ENCODE measurements at places on chromosomes 2 and 18.

DNA sequence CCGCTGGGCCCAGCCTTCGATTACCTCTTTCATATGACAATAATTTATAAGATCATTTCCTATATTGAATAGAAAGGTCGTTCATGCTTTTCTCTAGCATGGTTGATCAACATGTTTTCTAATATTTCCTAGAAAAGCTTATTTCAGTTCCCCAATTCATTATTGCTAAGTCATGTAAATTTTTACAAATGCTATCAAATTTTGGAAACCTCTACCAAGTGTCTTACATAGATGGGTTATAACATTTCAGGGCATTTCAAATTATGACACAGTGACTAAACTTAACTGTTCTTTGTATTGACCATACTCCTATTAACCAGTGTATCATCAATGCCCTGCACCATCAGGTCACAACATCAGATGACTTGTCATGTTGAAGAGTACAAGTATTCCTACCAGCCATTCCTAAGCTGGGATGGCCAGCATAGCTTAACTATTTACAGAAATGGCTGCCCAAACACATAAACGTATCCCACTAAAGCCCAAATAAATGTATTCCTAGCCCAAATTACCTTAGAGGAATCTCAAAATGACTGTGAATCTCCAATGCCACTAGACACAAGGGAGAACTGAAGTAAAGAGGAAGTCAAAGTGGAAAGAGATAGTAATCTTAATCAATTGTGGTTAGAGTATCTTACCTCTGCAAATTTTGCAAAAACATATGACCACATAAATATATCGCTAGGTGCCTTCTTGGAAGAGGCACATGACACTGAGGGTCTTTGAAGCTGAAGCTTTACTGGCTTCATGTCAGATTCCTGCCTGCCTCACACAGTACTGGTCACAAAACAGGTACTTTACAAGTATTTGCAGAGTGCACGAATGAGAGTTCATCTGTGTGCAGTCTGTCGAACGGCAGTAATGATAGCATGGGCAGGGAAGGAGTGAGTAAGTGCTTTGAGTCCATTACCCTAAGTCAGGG lies 87.3 kb upstream of the TLK1 start:
- no peak for DNase-seq

GRCh38 chr2:26162963-26163362 lies 9.9 kb upstream of the GAREM2 start:
- no peak for DNase-seq

DNA sequence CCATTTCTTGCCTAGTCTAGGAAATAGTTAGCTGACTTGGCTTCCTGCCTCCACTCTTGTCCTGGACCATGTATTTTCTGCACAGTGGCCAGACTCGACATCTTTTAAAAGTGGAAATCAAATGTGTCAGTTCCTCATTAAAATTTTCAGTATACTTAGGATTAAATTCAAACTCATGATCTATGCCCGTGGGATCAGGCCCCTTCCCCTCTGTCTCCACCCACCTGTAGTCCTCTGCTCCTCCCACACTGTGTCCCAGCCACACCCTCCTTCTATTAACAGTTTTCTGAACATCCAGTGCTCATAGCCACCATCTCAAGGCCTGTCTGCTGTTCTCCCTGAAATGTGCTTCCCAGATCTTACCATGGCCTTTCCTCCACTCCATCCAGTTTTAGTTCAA lies 13.3 kb downstream of the ARHGAP25 start:
- no peak for DNase-seq

- DNase-seq = no peak
Measured at GRCh38 chr2:176260689-176261088, 8.6 kb upstream of the MTX2 start.

DNA sequence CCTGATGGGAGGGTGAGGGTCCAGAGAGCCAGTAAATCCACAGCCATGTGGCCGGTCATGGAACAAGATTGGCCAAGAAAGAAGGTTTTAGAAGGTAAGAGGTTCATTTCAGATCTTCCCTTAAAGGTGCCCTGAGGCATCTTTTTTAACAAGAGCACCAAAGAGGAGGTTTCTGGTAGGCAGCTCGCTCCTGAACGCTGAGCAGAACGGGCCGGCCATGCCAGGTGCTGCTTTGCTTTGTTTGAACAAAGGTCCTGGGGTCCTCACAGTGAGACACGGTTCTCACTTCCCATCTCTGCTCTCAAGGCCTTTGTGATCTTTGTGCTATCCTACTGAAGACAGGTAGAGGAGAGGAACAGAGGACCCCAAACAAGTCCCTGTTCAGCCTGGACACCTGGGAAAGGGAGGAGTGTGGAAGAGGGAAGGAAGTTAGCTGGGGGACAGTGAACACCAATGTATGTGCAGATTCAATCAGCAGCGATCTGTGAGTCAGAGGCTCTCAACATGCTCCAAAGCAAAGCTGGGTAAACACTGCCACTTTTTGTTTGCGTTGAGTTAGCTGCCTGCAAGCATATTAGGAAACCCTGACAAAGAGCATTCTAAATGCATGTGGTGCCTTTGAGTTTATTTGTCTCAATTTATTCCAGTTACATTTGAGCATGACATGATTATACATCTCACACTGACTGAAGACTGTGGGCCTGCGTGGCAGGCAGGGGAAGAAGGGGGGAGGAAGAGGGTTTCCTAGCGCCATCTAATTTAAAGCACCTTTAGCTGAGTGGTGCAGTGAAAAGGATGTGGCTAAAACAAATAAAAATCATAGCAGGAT lies 102.4 kb downstream of the ASB1 start:
- no peak for DNase-seq

DNA sequence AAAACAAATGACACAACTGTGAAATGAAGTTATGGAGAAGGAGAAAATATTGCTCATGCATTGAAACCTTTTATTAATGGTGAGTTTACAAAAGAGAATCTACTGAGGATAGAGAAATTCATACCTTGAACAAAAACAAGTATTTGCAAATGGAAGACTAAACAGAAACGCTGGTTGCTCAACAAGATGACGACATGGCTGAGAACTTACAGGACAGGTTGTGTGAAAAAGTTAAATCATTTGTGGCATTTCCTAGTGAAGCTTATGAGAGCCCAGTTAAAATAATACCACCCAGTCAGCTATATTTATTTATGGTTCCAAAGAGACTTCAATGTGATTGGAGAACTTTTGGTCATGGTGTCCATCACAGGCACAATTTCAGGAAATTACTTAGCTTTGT lies 148.6 kb upstream of the PKDCC start:
- no peak for DNase-seq

GRCh38 chr2:217956586-217957457 lies 46.0 kb downstream of the TNS1 start:
- DNase-seq = peak; percentile 46

DNA sequence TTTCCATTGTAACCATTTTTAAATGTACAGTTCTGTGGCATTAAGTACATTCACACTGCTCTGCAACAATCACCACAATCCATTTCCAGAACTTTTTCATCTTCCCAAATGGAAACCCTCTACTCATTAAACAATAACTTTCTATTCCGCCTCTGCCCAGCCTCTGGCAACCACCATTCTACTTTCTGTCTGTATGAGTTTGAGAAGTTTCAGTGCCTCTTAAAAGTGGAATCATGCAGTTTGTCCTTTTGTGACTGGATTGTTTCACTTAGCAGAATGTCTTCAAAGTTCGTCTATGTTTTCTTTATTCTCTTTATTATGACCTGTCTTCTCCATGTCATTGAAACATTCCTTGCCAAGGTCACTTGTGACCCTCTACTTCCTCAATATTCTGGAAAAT lies 22.0 kb upstream of the PELI1 start:
- DNase-seq = no peak

- no peak for DNase-seq
Measured at GRCh38 chr2:124193706-124194105, 168.6 kb downstream of the CNTNAP5 start.

GRCh38 chr2:39216346-39217191 lies 27.2 kb downstream of the CDKL4 start:
- peak; percentile 45 for DNase-seq

DNA sequence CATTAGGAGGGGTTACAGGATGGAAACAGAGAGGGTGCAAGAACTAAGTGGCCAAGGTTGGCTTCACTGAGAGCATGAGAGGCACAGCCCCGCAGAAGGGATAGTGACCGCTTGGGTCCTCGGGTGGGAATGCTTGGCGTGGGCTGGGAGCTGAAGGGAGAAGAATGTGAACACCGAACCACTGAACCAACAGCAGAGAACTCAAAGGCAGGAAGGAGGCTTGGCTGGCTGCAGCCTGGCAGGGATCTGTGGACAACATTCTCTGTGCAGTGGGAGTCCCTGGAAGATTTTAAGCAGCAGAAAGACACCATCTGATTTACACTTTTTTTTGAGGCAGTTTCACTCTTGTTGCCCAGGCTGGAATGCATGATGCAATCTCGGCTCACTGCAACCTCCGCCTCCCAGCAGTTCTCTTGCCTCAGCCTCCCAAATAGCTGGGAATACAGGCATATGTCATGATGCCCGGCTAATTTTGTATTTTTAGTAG lies 33.9 kb downstream of the SOWAHC start:
- no peak for DNase-seq

DNA sequence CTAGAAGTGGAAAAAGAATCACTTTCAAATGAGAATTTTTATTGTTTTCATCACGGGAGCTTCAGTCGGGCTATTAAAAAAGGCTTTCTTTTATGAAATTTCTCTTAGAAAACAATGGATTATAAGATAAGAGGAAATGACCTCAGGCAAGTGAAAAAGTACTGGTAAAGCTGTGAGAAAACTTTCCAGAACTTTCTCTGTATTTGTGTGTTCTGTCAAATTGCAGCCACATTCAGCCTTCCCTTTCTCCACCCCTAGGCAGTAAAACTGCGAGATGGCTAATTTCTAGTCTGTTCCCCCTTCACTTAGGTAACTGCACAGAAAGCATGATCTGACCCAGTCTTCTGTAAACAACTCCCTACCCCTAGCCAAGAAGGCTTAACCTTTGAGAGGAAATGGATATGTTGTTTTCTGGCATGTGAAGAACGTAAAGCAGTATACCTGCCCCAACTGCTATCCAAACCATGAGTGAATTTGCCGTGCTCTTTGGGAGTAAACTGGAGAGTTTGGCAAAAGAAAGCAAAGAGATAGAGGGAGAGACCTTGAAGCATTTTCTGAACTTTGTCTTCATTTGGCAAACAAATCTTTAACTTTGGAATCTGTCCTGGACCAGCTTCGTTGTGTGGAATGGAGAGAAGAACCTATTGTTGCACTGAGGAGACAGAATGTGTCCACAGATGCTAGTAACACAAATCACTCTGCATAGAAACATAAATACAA lies 105.4 kb downstream of the ETAA1 start:
- no peak for DNase-seq

GRCh38 chr2:136012315-136012714 lies 26.9 kb upstream of the DARS1 start:
- no peak for DNase-seq

DNA sequence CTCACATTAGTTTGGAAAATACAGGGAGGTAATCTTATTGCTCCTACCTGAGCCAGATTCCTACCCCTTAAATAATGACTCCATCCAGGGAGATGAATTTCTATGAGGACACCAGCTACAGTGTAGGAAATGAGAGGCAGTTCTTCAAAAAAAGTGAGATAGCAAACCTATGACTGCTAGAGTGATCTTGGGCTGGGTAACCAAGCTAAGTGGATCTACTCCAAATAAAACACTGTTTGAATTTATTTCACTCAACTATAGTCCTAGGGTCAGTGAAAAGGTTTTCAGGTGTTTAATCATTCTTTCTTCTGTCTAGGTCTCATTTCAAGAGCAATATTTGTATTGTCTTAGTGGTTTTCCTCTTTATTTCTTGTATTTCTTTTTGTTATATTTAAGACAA lies 272.1 kb upstream of the VWC2L start:
- DNase-seq = no peak

GRCh38 chr2:119852214-119852613 lies 92.5 kb downstream of the PTPN4 start:
- DNase-seq = no peak

DNA sequence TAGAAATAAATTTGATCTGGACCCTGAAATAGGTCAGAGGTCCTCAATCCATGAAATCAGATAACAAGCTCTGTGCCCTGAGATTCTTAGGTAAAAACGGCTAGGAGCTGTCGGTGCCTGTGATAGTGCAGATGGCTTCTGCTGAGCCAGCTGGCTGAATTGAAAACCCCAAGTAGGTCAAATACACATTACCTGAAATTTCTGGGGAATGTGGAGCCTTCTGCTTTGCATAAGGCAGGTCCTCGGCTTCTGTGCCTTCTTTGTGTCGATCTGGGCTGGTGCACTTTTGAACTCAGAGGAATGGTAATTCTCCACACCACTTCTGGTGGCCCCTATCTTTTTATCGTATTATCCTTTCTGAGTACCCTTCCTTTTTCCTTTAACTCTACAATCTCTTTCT lies 66.6 kb downstream of the CNTNAP5 start:
- no peak for DNase-seq

GRCh38 chr2:55985406-55985805 lies 61.8 kb upstream of the EFEMP1 start:
- DNase-seq = no peak

DNA sequence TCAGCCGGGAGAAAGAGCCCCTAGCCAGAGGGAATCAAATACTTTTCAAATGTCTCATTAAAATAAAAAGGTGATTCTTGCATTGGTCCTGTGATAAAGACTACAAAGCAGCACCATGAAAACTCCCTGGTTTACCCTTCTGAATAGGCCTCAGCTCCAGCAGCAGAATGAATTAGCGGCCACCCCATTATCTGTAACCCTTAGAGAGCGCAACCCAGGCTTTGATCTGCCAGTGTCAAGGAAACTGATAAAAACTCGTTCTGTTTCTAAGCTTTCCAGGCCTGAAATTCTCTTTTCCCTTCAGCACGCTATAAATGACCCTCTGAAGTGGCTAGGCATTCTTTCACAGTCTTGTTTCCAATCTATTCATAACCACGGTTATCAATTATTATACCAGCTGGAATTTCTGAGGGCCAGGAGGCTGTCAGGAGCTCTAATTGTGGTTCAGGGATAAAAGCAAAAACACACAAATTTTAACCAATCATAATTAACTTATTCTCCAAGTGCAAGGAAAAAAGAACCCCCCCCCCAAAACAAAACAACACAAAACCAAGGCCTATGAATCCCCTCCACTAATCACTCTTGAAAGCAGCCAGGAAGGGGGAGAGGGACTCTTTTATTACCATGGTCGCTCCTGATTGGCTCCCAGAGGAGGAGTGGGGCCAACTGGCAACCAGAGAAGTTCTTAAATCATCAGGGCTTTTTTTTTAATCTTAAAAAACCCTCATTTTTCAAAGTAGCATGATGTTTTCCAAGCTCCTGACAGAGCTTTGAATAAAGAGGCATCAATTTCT lies 258.9 kb downstream of the CYRIA start:
- DNase-seq = no peak

- DNase-seq = no peak
Measured at GRCh38 chr2:232872826-232873225, 2.8 kb downstream of the SNORC start.

DNA sequence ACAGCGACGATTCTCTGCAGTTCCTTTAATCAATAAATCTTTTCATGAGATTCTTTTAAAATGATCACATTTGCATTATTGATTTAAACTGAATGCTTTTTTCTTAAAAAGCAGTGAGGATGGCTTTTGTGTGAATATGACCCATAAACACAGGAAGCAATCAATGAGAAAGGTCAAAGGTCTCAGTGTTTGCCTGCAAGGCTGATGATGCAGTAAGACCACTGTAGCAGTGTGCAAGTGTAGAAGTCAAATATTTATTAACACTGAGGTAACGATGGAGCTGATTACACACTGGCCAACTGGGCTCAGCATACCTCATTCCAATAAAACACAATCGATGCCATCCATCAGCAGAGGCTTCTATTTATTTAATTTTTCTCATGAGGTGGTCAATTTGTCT lies 633.5 kb downstream of the DCDC2C start:
- no peak for DNase-seq

Data from mucosa of descending colon (tissue), 3 donors.